ENCODE measurements at places on chromosomes 12 and 14.

- no peak for DNase-seq
Measured at GRCh38 chr12:42477941-42478340, 111.6 kb downstream of the PRICKLE1 start.

DNA sequence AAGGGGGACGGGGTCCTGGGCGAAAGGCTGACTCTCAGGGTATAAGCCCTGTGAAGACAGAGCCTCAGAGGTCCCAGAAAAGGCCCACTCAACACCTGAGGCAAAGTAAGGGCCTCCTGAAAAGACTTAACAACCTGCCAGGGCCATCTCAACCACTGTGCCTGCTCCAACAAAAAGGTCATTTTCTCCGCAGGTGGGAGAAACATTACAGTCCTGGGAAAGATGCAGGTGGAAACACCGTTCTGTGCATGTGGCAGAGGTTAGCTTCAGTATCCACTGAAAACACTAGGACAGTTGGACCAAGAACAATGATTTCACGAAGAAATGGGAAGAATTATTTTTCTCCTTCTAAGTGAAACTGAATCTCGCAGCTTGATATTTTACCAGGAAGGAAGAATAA is 50.9 kb downstream of the CCDC88C start:
- DNase-seq, result peak; percentile 44

- no peak for DNase-seq
Measured at GRCh38 chr12:97645726-97646125, 183.1 kb downstream of the RMST start.

DNA sequence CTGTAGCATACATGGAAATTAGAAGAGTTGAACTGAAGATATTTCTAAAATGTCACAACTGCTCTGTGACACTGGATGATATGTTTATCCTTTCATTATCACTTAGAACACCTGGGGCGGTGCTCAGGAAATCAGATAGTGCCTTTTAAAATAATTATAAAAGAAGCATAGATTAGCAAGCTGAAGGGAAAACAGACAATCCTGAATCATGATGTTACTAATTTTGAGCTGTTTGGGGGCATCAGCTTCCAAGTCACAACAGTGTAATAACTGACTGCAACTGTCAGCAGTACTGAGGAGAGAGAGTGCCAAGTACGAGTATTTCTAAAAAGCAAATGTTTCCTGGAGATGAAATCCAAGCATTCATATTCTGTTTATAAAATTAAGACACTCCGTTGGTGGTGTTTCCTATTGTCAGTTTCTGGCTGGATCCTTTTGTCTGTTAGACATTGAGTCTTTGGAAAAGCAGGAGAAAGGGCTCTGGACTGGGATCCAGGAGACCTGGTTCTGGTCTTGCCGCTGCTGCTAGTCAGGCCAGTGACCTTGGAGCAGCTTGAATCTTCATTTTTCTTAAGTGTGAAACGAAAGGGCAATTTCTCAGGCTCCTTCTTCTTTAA is 380.1 kb downstream of the EGLN3 start:
- no peak for DNase-seq

DNA sequence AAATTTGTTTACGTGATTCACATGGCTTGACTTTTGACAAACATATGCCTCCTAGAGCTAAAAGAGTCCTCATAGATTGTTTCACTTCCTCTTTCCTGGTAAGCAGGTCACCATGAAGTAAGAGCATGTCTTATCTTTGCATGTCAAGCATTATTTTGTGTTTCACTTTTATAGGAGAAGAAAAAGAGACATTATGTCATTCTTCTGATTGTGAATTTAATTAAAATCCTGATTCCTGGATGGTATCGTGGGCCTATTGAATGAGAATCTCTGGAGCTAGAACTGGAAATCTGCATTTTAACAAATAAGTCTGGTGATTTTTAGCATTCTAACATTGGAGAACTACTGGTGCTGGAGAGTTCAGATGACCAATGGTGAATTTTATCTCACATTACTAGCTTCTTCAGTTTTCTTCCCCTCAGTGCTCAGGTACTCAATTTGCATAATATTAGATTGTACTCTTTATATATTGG is 218.6 kb upstream of the ATP2B1 start:
- DNase-seq, result peak; percentile 81

GRCh38 chr12:67893022-67893580 is 96.1 kb upstream of the IFNG-AS1 start:
- DNase-seq, result no peak

DNA sequence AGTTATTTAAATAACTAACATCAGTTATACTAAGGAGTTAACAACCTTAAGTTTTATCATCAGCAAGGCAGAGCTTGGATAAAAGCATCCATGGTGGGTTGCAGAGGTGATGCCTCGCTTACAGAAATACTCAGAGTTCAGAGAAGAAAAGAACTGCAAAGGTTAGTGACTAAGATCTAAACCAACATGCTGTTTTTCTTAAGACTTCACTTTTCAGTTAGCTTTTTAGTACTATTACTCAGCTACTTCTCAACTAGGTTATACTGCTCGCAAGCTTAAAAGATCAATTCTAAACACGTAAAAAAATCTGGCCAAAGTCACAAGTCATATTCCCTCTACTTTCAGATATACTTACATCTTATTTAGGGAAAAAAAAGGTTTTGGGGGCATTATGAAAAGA is 2.8 kb downstream of the PPP1CC start:
- no peak for DNase-seq

All from Karpas-422 (cell line).